ENCODE measurements at places on chromosomes 6 and 20.

GRCh38 chr6:156840606-156841005, 63.4 kb downstream of the ARID1B start:
- no peak for DNase-seq

DNA sequence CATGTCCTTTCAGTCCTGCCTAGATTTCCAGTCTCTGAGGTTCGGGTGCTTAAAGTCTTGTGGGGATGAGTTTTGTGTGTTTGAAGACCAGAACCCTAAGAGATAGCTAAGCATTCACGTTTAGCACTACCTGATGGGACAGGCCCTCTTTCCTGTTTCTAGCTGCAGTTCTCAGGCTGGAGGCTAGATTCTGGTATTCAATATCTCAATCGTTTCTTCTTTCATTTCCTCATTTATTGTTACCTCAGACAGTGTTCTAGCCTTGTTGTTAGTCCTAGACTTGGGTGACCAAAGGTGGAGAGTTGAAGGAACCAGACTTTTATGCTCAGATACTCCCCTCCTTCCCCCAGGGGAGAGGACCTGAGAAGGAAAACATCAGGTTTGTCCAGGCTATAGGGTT, 16.8 kb downstream of the CEP250 start:
- no peak for DNase-seq

DNA sequence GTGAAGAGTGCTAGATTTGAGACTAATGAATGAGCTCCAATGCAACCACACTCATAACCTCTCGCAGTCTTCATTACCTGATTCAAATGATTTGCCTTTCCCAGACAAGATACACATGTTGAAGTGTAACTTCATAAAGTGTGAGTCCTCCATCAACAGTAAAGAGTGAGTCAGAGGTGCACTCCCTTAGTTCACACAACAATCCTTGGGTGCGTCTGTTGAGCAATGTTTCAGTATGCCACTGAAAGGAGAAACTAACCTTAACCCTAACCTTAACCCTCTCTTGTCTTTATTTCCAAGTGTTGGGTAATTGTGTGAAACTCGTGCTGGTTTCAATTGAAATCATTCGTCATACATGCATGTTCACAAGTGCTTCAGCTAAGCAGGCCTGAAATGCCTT, 21.0 kb upstream of the RIN2 start:
- DNase-seq, result peak; percentile 84

DNA sequence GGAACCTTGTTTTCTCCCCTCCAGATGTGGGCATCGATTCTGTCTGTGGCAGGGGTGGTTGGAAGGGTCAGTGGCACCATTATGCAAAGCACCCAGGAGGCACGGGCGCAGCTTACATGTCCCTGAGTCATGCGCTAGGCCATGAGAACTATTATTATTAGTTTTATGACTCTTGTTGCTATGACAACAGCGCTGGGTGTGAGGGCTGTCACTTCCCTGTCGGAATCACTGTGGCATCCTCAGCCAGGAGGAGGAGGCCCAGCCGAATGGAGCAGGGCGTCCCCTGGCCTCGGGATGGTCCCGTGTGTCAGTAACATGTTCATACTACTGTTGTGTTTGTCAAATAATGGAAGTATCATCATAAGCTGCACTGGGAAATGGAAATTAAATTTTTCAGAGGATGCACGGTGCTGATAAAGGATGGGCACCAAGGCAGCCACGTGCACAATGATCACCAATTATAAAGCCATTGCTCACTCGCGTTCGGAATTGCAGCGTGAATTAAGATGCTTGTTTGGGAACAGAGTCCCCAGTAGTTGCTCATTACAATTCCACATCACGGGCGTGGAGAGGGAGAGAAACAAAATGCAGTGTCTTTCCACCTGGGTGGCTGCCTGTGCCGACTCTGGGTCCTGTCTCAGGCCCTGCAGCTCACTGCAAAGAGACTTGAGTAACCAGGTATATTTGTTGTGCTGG, 247.9 kb downstream of the CDH4 start:
- no peak for DNase-seq

DNA sequence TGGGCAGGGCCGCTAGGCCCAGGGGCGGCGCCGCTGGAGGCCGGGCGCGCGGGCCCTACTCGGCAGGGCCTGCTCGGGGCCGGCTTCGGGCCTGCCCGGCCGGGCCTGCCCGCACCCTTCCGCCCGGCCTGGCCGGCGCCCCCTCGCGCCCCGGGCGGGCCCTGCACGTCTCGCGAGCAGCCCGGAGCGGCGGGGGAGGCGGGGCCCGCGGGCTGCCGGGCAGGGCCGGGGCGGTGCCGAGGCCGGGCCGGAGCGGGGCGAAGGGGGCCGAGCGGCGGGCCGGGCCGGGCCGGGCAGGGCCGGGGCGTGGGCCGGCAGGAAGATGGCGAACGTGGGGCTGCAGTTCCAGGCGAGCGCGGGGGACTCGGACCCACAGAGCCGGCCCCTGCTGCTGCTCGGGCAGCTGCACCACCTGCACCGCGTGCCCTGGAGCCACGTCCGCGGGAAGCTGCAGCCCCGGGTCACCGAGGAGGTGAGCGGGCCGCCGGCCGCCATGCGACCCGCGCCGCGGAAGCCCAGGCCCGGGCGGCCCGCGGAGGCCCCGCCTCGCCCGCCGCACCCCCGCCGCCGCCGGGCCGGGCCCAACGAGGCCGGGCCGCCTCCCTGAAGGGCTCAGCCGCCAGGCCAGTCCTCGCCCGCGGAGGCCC, at the start of gene NPEPL1:
Gene NPEPL1 (plus strand): TSS at position 222 of the 647 bp plus-strand sequence. CDS start 101 bp downstream, at position 323.
- DNase-seq, result peak; percentile 44

- no peak for DNase-seq
These were observed 54.9 kb downstream of the MAP3K5 start for GRCh38 chr6:136737374-136737844.

DNA sequence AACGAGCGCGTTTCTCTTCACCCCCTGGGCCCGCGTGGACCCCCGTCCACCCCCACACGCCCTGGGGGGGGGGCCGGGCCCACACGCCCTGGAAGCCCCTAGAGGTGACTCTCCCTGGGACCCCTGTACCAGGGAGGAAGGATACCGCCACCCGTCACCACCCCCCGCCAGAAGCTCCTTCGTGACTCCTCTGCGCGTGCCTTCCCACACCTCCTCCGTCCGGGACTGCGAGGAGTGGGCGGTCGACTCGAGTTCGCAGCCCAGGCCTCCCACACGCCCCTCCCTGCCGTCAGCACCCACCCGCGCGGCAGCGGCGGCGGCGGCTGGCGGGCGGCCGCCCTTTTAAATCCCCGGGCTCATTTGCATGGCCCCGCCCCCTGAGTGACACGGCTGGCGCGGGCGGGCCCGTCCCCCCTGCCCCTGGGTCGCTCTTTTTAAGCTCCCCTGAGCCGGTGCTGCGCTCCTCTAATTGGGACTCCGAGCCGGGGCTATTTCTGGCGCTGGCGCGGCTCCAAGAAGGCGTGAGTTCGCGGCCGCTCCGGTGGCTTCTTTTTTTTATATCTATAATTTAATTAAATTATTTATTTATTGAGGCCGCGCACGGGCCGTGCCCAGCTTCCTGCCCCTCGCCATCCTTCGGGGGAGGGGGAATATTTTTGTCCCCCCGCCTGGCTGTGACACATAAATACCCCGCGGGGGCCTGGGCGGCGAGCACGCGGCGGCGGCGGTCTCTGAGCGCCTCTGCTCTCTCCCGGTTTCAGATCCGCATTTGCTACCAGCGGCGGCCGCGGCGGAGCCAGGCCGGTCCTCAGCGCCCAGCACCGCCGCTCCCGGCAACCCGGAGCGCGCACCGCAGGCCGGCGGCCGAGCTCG, at the start of gene HMGA1:
Gene HMGA1 (plus strand): TSS at position 431 of the 873 bp plus-strand sequence. CDS start 3,908 bp downstream, outside the sequence.
- DNase-seq, result peak; percentile 89

- DNase-seq, result peak; percentile 25
These were observed 40.1 kb downstream of the SLX4IP start for GRCh38 chr20:10475225-10475624.

- DNase-seq, result no peak
These were observed 110.0 kb downstream of the PLCB1 start for GRCh38 chr20:8242066-8242465.

GRCh38 chr6:133730881-133731280, 158.0 kb upstream of the TCF21 start:
- no peak for DNase-seq

GRCh38 chr6:84867521-84867920, 103.1 kb upstream of the TBX18 start:
- DNase-seq, result no peak

- no peak for DNase-seq
These were observed 484.7 kb downstream of the TFAP2B start for GRCh38 chr6:51303338-51303737.

DNA sequence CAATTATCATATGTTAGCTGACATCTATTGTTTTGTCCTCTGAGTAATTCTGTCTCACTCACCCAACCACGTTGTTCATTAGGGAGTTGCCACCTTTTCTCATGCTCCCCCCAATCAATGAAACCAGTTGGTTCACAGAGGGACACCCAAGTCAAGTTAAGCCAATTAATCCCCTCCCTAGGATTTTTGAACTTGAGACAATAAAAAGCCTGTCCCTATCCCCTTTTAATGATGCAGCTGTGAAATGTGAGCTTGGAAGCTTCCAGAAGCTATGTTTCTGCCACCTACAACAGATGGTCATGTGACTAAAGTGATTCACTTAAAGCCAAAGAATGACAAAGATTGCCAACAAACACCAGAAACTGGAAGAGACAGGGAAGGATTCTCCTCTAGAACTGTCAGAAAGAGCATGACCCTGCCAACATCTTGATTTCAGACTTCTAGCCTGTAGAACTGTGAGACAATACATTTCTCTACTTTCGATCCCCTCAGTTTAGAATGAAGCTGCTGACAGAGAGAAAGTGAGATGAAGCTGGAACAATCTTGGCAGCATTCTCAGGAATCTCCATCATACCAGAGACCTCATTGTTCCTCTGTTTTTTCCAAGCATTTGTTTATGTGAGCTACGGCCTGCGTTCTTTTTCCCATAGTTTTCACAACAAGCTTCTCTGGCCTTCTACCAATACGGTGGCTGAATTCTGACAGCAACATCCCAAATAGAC, 57.8 kb upstream of the TPD52L1 start:
- no peak for DNase-seq

DNA sequence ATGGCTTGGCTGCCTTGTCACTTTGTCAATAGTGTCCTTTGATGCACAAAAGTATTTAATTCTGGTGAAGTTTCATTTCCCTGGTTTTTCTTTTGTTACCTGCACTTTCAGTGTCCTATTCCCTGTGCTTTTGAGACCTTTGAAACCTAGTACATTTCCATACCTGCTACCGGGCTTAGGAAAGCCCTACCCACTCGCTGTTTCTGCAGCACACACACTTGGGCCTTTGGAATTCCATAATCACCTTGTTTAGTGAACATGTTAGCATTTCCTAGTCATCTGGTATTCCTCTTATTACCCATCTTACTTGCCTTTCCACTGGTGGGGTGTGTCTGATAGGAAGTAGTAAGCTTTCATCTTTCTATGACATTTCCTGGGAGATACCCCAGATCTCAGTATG, 19.3 kb upstream of the SYNDIG1 start:
- no peak for DNase-seq

- peak; percentile 9 for DNase-seq
These were observed 64.4 kb downstream of the UBE2V1 start for GRCh38 chr20:50048420-50049166.

- no peak for DNase-seq
These were observed 62.0 kb downstream of the IL22RA2 start for GRCh38 chr6:137111296-137112066.

- DNase-seq, result no peak
These were observed 42.1 kb upstream of the FOXA2 start for GRCh38 chr20:22626496-22626895.

DNA sequence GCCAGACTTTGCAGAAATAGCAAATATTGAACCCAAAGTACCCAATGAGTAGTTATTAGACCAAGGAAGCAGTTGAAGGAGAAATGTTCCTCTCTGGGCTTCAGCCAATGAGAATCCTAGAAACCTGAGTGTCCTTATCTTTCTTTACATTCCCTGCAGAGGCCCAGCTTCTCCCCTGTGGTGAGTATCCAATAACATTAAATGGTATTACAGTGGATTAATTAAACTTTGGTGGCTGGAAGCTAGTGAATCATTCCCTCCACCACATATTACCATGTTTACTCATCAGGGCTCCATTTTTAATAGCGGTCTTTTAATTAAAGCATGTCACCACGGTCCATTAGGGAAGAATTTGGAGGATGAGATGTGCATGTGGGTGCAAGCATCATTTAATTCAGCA, 74.0 kb downstream of the UNC5CL start:
- DNase-seq, result no peak

- no peak for DNase-seq
These were observed 203.5 kb upstream of the CITED2 start for GRCh38 chr6:139577763-139578604.

DNA sequence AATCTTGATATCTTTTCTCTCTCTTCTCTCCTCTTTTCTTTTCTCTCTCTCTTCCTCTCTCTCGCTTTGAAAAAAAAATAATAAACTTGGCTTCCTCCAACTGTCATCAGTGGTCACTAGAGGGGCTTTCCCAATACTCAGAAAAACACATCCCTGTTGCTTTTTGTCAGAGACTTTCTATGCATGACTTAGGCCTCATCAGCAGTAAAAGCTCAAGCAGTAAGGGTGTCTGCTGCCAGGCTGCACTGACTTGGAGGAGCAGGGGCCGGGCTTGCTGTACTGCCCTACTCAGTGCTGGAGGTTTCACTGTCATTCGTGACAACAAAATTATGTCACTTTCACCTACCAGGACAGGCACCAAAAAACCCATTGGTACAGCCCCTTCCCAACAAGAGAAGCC, 272.0 kb downstream of the ADGB start:
- no peak for DNase-seq

DNA sequence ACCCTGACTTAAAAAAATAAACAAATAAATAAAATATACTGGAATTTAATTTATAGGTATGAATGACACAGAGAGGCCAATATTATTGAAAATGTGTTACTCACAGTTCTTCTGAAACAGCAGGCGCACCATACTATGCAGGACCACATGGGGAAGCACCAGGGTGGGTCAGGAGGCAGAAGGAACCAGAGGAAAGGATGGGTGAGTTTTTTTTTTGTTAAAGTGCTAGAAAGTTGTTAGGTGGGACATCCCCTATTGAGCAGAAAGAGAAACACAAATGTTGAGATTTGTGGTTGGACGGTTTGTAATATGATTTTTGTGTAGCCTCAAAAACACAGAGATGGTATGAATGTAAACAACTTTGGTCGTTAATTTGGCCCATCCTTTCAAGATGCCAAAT, 26.0 kb downstream of the PTPRA start:
- no peak for DNase-seq

DNA sequence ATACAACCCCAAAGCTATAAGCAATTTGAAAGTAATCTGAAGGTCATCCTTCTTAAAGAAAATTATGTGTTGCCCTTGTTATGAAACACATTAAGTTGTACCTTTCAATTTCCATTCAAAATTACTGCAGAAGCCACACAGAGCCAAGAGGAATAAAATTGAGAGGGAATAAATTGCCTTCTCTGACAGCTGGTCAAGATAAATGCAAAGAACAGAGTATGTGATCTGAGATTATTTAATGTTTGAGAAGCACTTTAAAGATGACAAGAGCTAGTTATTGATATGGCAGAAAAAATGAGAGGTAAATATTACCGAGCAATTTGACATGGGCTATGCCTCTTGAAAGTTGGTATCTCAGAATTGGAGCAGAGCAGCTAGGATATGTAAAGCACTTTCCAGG, 61.6 kb downstream of the TRDN start:
- DNase-seq, result no peak

GRCh38 chr6:130421585-130421984, 55.8 kb downstream of the TMEM200A start:
- no peak for DNase-seq
